ENCODE measurements at places on chromosomes 6 and 20.
A peak's percentile ranks its signal among the peaks of the same experiment; 100 is the strongest.

DNA sequence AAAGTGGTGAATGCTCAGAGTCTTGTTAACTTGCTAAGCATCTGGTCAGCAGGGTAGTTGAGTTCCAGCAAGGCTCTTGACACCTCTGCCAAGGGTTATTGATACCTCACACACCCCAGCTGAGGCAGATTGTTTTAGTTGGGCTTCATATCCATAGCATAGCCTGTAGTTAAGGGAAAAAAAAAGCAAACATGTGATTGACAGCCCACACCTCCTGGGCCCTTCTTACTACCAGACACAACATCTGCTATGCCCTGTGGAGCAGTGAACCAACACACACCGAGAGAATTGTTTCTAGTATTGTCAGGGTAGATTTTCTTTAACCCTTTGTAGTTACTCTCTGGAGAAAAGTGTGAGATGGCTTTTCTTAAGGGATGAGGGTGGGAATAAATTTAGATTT, 697.0 kb upstream of the POU3F2 start:
- no peak for DNase-seq

DNA sequence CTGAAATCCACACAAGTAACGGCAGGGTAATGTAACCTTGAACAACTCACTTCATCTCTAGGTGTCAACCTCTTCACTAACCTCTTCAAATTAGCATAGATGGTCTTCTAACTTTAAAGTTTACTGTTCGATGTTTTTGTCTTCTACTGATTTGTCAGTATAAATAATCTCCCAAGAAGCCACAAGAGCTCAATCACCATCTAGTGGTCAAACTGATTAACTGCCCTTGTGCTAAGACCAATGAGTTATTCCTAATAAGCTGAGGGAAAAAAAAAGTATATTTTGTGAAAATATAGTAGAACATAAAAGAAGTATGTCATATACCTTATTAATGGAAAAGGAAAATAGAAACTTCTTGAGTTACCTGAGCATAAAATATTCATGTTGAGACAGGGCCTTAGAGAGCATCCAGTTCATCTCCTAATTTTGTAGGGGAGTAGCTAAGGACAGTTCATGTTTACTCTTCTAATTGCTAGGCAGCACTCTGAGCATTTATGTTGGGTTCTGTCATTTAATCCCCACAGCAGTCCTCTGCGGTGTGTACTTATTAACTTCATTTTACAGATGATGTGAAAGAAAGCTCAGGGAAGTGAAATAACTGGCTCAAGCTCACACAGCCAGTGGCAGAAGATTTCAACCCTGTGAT, 317.1 kb downstream of the ESR1 start:
- peak; percentile 11 for DNase-seq

- no peak for DNase-seq
Measured at GRCh38 chr6:32082935-32083334, 26.2 kb downstream of the TNXB start.

GRCh38 chr6:6277413-6277812, 43.0 kb downstream of the F13A1 start:
- DNase-seq = no peak

DNA sequence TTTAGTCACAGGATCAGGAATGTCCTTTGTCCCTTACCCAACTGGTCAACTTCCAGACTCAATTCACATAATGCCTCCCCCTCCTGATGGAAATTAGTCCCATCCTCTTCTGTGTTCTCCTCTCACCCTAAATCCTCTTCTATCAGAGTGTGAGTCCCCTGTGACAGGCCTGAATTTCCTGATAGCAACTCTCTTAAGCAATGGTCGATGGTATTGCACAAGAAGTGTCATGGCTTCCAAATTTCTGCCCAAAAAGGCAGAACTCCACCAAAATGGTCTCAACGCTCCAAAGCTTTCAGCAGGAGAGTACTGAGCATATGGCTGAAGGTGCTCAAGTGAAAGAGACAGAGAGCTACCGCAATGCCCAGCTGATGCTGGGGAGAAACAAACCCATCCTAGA, 2.4 kb downstream of the PREP start:
- DNase-seq = no peak

DNA sequence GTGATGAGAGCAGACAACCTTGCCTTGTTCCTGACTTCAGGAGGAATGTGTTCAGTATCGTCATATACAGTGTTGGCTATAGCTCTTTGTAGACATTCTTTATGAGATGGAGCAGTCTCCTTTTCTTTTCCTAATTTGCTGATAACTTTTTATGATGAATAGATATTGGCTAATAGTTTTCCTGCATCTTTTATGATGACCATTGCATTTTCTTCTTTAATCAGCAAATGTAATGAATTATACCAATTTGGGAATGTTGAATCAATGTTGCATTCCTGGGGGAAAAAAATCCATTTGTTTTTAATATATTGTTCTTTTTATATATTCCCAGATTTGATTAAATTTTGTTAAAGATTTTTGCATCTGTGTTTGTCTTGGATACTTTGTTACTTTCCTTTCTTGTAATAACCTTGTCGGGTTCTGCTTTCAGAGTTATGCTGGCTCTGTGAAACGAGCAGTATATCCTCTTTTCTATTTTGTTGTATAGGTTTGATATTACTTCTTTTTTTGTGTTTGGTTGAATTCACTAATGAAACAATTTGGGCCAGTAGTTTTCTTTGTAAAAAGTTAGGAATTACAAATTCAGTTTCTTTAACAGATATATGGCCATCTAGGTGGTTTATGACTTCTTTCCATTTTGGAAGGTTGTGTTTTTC, 23.9 kb downstream of the KDM1B start:
- no peak for DNase-seq

DNA sequence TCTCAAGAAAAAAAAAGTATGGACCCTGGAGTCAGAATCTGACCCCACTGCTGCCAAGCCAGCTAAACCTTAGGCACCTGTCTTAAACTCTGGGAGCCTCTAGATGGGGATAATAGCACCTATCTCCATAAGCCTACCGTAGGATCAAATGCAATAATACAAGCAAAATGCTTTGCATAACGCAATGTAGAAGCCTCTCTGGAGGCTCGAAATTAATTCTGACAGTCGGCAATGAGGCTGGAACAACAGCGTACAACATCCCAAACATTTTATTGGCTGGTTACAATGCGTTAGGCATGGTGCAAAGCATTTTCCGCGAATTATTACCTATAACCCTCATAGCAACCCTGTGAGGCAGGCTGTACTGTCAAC, 521 bp downstream of the CDK5RAP1 start:
- no peak for DNase-seq
